ENCODE measurements at places on chromosomes 2 and 18.

DNA sequence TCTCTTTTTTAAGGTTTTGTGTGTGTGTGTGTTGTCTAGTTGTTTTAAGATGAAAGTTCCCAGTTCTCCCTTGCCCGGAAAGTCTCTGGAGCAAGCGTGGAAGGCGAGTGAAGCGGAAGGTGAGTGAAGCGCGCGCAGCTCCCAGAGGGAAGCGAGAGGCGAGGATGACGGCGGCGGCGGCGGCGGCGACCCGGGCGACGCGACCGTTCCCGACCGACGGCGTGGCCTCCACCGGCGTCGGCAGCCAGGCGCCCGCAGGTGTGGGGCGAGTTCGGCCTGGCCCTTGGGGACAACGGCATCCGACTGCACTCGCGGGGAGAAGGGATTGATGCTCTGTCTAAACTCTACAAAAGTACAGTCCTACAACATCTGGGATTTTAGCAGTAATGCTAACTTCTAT is 321.9 kb downstream of the CELF4 start:
- DNase-seq, result no peak

DNA sequence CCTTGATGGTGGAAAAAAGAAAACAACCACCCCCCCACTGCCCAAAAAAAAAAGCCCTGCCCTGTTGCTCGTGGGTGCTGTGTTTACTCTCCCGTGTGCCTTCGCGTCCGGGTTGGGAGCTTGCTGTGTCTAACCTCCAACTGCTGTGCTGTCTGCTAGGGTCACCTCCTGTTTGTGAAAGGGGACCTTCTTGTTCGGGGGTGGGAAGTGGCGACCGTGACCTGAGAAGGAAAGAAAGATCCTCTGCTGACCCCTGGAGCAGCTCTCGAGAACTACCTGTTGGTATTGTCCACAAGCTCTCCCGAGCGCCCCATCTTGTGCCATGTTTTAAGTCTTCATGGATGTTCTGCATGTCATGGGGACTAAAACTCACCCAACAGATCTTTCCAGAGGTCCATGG is 28.0 kb downstream of the MAL start:
- DNase-seq, result peak; percentile 35

- DNase-seq, result no peak
Measured at GRCh38 chr2:23503097-23503496, 118.1 kb downstream of the KLHL29 start.

GRCh38 chr2:101617188-101617587 is 80.3 kb upstream of the MAP4K4 start:
- DNase-seq, result no peak

DNA sequence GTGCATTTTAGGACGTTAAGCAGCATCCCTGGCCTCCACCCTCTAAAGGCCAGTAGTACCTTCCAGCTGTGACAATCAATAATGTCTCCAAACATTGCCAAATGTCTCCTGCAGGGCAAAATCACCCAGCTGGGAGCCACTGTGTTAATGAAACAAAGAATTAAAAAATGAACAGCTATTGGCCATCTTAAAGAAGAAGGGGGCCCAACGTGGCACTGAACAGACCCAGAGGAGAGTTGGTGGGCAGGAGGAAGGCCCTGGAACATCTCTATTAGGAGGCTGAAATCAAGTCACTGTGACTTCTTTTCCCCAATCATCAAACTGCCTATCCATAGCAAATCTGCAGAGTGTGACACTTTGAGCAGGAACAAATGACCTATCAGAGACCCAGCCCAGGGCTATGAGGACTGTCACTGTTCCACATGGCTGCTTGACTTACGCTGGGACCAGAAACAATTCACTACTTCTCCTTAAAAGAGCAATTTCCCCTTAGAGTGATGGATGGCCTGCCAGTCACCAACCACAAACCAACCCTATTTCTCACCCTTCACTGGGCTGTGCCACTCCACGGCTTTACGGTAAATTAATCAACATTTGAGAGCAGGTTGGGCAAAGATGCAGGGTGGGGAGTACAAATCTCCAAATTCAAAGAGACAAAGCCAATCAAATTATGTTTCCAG is 35.2 kb upstream of the TEX51 start:
- DNase-seq, result peak; percentile 44

DNA sequence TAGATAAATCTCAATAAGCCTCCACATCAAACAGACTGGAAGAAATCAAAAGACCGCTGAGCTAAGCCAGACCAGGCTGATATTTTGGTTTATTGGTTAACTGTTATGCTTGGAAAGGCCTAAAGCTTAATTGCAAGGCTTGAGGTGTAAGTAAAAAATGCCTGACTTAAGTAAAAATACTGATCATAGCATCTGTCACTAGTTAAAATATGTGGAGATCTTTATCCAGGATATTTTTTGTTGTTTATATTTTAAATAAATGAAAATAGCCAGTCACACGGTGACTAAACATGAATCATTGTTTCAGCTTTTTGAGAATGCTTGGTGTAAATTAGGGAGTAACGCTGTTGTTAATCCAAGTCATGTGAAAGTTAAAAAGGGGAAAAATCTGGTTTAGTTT is 127.9 kb downstream of the THADA start:
- no peak for DNase-seq

GRCh38 chr2:178238154-178238521 is 43.8 kb downstream of the OSBPL6 start:
- DNase-seq, result no peak

- no peak for DNase-seq
Measured at GRCh38 chr2:25339211-25339674, 2.5 kb downstream of the DNMT3A start.

DNA sequence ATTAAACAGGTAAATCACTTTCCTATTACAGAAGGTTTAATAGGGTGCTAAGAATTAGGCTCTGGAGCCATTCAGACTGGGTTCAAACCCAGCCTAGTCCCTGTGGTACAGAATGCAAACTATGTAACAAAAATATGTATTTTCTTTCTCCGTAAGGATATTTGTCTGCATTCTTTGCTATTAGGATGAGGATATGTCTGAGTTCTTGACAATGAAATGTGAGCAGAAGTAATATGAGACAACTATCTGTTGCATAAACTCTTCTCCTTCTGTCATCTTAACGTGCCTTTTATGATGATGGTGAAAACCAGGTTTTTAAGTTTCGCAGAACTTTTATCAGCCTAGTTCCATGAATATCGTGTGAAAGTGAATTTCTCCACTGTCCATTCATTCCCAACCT is 1129.1 kb upstream of the ZEB2 start:
- DNase-seq, result no peak

Data from NCI-H1417 (cell line).